ENCODE measurements at places on chromosomes 12 and 14. TPM values are rescaled to one million over a fixed set of nuclear protein-coding genes. Genes with fewer than 3 reads are reported as not detected.

DNA sequence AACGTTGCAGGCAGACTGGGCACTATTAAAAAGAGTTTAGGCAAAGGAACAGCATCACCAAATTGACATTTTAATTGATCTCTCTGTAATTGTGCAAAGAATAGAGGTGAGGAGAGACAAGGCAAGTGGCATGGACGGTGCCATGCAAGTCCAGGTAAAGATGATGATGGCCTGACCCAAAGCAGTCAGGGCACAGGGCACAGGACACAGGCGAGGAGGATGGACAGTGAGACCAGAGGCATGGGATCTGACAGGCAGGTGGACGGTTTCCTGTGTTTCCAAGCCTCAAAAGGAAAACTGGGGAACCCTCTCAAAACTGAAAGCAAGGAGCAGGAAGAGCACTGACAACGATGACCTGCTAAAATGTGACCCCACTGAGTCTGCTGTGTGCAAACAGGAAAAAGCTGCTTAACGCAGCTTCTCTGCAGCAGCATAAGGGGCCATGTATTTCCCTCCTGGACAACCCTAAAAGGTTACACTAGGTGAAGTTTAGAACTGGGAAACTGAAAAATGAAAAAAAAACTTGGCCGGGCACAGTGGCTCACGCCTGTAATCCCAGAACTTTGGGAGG lies 50.9 kb downstream of the CLIP1 start:
- peak; percentile 6 for DNase-seq

DNA sequence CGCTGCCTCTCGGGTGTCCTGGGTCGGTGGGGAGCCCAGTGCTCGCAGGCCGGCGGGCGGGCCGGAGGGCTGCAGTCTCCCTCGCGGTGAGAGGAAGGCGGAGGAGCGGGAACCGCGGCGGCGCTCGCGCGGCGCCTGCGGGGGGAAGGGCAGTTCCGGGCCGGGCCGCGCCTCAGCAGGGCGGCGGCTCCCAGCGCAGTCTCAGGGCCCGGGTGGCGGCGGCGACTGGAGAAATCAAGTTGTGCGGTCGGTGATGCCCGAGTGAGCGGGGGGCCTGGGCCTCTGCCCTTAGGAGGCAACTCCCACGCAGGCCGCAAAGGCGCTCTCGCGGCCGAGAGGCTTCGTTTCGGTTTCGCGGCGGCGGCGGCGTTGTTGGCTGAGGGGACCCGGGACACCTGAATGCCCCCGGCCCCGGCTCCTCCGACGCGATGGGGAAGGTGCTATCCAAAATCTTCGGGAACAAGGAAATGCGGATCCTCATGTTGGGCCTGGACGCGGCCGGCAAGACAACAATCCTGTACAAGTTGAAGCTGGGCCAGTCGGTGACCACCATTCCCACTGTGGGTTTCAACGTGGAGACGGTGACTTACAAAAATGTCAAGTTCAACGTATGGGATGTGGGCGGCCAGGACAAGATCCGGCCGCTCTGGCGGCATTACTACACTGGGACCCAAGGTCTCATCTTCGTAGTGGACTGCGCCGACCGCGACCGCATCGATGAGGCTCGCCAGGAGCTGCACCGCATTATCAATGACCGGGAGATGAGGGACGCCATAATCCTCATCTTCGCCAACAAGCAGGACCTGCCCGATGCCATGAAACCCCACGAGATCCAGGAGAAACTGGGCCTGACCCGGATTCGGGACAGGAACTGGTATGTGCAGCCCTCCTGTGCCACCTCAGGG lies 679 bp downstream of the ARF6 start:
- DNase-seq = peak; percentile 57

DNA sequence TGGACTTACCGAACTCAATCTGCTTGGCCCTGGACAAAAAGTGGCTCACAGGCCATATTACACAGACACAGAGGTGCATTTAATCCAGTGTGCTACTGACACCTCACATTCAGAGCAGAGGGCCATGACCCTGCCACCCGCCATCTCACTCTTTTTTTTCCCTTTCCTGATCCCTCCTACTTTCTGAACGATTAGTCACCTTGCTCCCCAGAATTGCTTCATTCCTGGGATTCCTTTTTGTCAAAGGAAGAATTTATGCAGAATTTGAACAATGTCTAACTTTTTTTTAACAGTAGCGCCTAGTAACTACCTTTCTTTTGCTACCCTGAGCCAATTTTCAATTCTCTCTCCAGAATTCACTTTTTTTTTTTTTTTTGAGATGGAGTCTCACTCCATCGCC lies 4.6 kb downstream of the PKP2 start:
- no peak for DNase-seq

Gene ADIPOR2
- total RNA-seq = 41.8 TPM

Gene TM7SF3
- 72.9 TPM for total RNA-seq
